ENCODE measurements at places on chromosomes 12 and 14.

DNA sequence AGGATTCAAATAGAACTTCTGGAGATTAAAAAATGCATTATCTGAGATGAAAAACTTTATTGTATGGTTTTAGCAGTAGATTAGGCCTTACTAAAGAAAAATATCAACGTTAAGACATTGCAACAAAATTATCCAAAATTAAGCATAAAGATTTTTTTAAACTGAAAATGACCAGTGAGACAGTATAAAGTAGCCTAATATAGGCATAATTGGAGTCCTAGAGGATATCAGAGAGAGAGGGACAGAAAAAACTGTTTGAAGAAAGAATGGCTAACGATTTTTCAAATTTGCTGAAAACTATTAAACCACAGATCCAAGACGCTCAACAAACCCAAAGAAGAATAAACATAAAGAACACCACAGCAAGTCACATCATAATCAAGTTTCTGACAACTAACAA lies 149.5 kb upstream of the LMNTD1 start:
- DNase-seq = no peak

DNA sequence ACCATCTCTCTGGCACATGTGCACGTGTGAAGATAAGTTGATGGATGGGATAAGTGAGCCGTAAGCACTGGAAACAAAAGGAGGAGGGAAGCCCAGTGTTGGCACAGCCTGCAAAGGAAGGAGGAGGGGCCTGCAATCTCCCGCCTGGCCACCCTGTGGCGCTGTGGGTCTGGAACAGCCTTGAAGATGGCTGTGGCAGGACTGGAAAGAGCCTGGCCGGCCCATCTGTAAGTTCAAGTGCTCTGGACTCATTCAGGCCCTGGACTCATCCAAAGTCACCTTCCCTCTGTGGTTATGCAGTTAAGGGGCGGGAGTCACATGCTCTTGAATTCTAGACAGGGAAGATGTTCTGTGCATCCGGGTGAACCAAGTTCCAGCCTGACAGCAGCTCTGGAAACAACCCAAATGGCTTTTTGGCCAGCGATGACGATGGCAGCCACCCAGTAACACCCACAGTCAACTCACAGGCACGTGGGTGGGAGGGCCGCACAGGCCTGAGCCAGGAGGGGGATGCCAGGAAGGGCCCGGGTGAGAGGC lies 50.4 kb downstream of the CHGA start:
- DNase-seq = no peak

- DNase-seq = no peak
Observed at GRCh38 chr12:96368233-96368632, 32.0 kb downstream of the CDK17 start.

- no peak for DNase-seq
Observed at GRCh38 chr14:103529383-103530365, 678 bp downstream of the TRMT61A start.

DNA sequence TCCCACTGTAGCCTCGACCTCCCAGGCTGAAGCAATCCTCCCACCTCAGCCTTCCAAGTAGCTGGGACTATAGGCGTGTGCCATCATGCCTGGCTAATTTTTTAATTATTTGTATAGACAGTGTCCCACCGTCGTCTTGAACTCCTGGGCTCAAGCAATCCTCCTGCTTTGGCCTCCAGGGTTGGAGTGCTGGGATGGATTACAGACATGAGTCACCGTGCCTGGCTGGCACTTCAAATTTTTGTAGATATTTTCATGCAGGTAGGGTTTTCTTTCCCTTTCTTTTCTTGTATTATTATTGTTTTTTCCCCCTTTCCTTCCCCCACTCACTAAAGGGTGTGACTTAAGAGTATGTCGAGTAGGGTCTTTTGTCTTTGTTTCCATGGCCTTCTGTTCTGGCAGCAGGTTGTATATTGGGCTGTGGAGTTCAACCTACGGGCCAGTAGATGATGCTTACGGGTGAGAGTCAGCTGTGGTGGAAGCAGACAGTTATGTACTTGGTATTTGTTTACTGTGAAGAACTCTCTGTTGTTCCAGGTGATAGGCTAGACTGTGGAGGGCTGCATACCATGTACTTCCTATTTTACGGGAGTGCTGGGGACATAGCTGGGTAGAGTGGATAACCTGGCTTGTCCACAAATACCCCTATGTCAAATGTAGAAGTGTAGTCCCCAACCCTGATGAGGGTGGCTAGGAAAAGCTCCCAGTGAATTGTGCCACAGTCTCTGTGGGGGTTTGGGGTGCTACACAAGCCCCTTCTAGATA lies 30.7 kb downstream of the RAD51B start:
- DNase-seq = no peak

- no peak for DNase-seq
Observed at GRCh38 chr12:15650399-15651128, 138.6 kb downstream of the EPS8 start.

- no peak for DNase-seq
Observed at GRCh38 chr12:45973526-45973925, 16.8 kb downstream of the SCAF11 start.

DNA sequence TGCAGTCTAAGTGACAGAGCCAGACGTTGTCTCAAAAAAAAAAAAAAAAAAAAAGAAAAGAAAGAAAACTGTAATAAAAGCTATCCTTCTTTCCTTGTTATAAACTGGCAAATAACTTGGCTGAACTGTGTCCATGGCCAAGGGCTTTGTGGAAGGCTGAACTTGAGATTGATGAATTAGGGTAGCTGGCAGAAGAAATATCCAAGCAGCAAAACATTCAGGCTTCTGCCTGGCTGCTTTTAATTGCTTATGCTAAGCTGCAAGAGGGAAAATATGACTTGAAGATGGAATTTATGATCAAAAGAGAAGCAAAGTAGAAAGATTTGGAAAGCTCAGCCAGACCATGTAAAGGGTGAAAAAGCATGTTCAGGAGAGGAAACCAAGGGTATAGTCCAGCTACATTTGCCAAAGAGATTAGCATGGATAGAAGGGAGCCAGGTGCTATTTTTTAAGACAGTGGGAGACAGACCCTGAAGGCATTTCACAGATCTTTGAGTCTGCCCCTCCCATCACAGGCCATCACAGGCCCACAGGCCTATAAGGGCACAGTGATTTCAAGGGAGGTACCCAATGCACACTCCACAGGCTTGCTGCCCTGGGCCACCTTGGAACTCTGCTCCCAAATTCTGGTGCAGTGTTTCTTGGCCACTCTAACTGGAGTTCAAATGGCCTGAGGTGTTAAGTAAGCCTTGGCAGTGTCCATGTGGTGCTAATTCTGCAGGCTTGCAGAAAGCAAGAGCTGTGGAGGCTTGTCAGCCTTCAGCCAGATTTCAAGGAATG lies 226.0 kb downstream of the AEBP2 start:
- no peak for DNase-seq

GRCh38 chr12:130354407-130354806 lies 16.7 kb downstream of the PIWIL1 start:
- no peak for DNase-seq

GRCh38 chr12:3680919-3681594 lies 71.9 kb downstream of the CRACR2A start:
- DNase-seq = no peak

DNA sequence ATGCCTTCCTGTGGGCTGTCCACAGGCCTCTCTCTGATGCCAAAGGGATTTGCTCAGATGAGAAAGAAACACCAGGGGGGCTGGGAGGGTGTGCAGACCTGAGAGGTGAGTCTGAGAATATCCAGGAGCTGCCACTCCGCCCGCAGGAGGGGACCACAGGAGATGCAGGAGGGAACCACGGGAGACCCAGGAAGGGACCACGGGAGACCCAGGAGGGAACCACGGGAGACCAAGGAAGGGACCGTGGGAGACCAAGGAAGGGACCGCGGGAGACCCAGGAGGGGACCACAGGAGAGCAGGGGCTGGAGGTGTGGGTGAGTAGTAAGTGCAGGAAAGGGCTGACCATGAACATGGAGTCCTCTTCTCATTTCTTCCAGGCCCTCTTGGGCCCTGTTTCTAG lies 74.6 kb upstream of the SFSWAP start:
- no peak for DNase-seq

Data from amniotic stem cell (primary cell).